ENCODE measurements at places on chromosomes 7 and 10.
A peak's percentile ranks its signal among the peaks of the same experiment; 100 is the strongest.

DNA sequence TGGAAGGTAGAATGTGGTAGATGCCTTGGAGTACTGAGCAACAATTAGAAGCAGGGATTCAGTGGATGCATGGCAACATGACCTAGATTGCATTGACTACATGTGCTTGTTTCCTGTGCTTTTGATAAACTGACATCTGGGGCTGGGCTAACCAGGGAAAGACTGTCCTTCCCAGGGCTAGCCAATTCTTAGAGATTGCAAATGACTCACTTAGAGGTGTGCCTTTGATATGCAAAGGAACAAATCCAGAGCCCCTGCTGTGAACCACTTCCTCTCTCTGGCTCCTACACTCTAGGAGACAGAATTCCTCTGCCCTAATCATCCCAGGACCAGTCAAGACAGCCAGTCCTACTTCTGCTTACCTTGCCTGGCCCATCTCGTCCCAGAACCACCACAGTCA, 651.5 kb downstream of the LRMDA start:
- DNase-seq = no peak

GRCh38 chr7:104133238-104133637, 74.6 kb downstream of the ORC5 start:
- no peak for DNase-seq

- DNase-seq = peak; percentile 28
Observed at GRCh38 chr7:129952086-129952652, 591 bp downstream of the UBE2H start.

DNA sequence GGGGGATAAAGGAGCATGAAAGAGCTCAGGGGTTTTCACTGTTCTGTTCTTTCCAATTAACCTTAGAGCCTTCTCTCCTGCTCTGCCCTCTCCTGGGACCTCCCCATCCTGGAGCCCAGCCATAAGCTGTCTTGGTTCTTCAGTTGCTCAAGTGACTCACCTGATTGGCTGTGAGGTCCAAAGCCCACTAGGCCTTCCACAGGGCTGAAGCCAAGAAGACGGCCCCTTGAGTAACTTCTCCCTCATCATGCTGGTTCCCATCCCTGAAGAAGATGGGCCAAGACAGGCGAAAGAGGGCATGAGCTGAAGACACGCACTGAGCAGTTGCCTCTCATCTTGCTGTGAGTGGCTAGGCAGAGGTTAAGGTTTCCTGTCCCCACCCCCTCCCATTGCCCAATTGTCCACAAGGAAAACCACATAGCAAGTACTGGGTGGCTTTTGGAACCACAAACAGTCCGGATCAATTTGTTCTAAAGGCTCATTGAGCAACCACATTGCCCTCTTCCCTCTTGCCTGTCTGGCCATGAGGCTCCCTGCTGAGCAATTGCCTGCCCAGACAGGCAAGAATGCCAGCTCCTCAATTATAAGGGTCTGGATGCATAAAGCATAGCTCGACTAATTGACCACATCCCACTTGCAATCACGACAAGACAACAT, 43.9 kb upstream of the GPAM start:
- DNase-seq = no peak

DNA sequence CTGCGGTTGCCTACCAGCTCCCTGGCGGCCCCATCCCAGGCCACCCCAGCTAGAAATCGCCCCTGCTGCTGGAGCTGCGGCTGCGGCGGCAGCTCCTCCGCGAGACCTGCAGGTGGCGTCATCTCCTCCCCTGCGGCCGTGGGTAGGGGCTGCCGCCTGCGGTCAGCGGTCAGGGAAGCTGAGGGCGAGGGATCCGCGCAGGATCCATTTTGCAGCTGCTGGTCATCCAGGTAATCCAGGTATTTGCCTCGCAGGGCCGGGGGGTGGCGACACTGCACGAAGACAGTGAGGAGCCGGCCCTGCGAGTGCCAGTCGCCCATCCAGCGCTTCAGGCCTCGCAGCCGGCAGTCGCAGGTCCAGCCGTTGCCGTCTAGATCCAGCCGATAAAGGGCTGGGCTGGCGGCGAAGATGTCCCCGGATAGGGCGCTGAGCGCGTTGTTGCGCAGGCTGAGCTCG, 1.5 kb downstream of the TRIL start:
- peak; percentile 20 for DNase-seq

- DNase-seq = no peak
Observed at GRCh38 chr10:126776168-126776567, 105.7 kb upstream of the C10orf90 start.

DNA sequence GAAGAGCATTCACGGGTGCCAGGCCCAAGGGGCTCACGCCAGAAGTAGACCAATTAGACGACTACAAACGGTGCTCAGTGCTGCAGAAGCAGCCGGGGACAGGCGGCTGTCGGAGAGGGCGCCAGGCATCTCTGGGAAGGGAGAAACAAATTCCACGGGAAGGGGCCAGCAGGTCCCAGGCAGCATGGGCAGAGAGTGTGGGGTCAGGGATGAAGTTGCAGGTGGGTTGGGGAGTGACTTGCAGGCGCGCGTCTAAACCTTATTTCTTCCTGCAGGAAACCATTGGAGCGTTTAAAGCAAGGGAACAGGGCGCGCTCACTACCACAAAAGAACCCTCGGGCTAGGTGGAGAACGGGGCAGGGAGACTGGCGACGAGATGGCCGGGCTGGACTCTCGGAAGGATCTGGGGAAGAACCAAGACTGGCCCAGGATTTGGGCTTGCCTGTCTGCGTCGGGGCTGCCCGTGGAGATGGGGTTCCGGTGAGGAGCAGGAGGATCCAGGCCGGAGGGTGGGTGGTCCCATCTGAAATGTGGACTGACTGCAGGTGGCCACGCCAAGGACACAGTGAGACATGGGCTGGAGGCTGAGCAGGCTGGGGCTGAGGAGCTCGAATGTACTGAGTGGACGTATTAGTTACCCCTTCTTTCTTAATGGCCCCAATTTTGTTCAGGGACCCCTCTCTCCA, 116.3 kb upstream of the DIP2C start:
- no peak for DNase-seq

DNA sequence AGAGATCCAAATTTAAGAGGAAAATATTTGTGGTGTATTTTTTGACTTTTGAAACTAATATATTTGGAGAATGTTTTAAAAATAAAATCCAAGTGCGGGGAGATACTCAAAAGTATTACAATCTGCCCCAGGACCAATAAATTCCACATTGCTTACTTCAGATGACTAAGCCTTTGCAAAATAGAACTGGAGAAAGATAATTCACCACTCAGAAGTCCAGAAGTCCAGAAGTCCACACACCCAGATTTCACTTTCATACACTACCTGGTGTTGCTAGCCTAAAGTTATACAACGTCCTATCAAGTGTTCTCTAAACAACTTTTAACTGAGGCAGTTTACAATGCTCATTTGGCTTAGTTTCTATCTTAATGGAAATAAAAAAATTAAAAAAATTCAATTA, 487.0 kb upstream of the SEMA3D start:
- DNase-seq = no peak

- peak; percentile 17 for DNase-seq
Observed at GRCh38 chr7:12322284-12322902, 81.3 kb downstream of the VWDE start.

DNA sequence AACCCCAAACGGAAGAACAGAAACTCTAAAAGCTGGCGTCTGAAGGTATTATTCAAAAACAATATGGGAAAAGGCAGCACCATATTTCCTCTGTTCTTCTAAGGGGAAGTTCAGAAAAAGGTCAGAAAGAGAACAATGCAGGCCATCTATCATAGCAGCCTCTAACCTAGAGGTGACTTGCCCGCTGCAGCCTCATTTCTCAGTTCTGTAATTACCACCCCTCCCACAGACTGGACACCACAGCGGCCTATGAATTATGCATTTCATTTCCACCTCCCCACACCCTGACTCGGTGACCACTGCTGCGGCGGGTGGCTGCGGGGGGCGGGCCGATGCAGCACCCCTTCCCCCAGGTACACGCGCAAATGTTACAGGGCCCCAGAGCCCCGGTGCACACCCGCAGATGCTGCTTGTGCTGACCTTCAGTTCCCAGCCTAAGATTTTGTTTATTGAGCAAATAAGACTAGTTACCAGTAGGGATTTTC, 125.5 kb downstream of the CLEC2L start:
- DNase-seq = peak; percentile 34

DNA sequence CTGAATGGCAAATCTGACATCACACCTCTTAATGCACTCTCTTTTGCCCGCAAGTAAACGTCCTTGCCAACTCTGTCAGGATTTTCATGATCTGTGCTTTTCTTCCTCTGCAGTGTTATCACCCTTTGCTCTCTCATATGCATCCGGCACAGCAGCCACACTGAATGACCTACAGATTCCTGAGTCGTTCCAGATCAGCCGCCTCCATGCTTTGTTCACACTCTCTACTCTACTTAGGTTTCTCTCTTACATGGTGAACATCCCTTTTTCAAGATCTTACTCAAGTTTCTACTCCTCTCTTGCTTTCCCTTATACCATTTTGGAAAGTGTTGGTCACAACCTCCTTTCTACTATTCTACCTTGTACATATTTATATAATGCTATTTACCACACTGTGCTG, 127.7 kb upstream of the AOAH start:
- no peak for DNase-seq

GRCh38 chr7:123749537-123749857, 694 bp upstream of the WASL start:
- peak; percentile 44 for DNase-seq

DNA sequence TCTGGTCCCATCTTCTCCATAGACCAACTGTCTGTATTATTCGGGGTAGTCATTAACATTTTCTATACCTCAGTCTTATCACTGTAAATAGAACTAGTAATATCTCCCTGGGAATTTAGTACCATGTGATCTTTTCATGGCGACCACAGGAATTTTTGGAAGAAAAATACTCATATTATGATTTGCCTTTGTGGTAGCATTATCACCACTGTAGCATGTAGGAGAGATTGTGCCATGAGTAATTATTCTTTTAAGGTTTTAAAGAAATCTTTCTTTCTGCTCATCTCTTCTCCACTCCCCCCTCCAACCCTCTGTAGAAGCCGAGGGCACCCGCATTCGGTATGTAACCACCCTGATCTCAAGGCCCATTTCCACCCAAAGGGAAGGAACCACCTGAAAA, 25.0 kb downstream of the ZNF365 start:
- DNase-seq = no peak

- no peak for DNase-seq
Observed at GRCh38 chr7:18018296-18019215, 9.1 kb downstream of the PRPS1L1 start.

DNA sequence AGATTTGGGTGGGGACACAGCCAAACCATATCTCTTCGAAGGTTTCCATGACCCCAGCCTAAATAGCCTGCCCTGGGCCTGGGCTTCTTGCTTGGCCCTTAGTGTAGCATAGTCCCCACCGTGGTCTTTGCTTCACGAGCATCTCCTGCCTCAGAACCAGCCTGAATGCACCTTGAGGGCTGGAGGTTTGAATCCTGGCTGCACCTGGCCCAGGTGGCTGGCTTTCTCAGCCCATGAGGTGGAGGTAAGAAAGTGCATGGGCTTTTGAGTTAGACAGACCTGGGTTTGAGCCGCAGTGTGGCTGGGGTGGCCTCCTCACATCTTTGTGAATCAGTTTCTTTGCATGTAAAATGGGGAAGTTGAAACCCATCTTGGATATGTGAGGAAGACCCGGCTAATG, 24.2 kb upstream of the PCBD1 start:
- no peak for DNase-seq

GRCh38 chr10:71603754-71604153, 115.8 kb downstream of the C10orf105 start:
- no peak for DNase-seq

DNA sequence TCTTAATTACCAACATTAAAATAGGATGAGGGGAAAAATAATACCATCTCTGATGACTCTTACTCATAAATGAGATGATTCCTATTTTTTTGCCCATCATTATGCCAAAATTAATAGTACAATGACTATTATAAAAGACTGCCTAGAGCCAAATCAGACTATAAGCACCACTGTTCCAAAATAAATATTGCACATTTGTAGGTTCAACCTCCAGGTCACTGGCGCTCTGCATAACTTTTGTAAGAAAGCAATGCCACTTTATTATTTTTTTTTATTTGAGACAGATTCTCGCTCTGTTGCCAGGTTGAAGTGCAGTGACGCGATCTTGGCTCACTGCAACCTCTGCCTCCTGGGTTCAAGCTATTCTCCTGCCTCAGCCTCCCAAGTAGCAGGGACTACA, 142.5 kb upstream of the SP8 start:
- DNase-seq = no peak

- DNase-seq = peak; percentile 22
Observed at GRCh38 chr7:139647085-139647484, 123.6 kb downstream of the CLEC2L start.

DNA sequence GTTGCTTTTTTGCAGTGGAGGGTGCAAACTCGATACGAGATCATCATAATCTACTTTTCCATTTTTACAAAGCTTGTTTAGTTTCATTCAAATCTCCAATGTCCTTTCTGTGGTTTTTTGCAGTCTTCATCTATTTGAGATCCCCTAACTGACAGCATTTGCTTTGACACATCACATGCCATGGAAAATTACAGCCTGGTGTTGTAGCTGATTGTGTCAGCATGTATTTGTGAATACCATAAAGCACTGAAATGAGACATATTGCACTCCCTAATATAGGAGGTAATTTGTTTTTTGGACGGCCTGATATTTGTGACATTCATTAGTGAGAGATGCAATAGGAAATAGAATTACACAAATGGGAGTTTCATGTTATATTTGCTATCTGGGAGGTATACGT, 620.8 kb downstream of the KCNMA1 start:
- no peak for DNase-seq

DNA sequence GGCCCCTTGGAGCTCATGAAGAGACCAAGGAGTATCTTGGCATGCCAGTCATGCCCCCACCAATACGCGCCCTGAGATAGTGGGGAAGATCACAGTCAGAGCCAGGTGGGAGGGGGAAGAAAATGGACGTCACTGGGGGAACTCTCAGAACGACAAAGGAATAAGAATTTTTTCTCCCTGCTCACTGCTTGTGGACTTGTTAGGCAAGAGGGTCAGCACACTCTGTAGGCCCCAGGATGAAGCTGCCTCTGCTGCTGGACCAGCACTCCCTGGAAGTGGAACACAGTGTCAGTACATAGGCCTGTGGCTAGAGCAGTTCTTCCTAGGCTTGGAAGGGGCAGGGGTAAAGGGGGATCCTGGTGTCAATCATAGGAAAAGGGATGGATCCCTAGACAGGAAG, 46.5 kb downstream of the DRGX start:
- DNase-seq = no peak

DNA sequence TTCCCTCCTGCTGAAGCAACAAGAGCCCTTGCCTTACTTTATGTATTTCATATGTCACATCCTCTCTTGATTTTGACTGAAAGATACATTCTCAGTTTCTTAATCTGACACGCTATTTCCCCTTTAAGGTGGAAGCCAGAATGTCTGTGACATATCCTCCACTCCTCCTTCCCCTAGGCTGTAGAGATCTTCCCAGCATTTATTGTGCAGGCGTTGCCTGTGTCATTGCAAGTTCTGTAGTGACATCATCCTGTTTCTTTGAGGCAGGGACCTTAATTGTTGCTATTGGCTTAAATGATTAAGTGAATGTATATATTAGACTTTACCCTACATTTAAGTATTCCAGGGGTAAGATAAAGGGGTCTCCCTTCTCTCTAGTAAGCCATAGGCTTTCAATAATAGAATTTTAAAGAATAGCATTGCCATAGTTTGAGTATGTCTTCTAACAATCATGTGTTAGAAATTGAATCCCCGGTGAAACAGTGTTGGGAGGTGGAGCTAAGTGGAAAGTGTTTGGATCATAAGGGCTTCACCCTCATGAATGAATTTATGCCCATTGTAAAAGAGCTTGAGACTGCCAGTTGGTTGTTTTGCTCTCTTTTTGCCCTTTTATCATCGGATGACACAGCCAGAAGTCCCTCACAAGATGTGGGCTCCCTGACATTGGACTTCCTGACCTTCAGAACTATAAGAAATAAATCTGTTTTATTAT, 189.5 kb upstream of the CDC14C start:
- DNase-seq = no peak

GRCh38 chr7:94389381-94389780, 5.3 kb upstream of the COL1A2 start:
- no peak for DNase-seq
